H7 (cell line): ENCODE measurements at places on chromosomes 6 and 20.

DNA sequence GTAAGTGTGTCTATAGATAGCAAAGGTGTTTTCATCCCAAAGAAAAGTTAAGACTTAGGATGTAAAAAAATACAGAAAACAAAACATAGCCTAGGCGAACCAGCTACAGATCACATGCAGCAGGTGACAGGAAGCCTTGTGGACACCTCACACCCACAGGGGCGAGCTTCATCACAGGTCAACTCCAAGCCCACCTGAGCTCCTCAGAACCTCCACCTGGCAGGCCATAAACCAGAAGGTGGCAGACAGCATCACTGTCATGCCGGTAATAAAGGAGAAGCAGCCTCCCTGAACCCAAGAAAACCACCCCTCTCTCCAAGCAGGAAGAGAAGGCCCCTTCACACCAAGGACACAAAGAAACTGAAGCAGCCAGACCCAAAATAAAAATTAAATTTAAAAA, 1.0 kb downstream of the RALGAPA2 start:
- peak; percentile 13 for DNase-seq

GRCh38 chr6:20632696-20633095, 98.4 kb downstream of the CDKAL1 start:
- DNase-seq = no peak

- peak; percentile 32 for DNase-seq
Observed at GRCh38 chr6:160030103-160030502, 61.2 kb downstream of the IGF2R start.

DNA sequence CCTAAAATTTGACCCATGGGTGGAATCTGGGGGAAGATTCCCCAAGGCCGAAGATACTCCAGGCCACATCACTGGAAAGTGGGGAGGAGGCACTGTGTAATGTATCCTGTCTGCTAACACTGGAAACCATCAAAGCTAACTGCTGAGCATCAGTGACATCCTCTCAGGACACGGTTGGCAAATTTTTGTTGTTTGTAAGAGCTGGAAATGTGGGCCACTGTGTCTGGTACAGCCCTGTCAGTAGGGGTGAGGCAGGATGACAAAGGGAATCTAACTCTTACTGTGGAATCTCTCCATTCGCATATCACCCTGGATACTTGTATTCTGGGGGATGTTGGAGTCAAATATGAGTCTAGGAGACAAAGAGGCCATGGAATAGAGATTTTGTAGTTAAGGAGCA, 17.0 kb upstream of the CLPSL2 start:
- DNase-seq = no peak

DNA sequence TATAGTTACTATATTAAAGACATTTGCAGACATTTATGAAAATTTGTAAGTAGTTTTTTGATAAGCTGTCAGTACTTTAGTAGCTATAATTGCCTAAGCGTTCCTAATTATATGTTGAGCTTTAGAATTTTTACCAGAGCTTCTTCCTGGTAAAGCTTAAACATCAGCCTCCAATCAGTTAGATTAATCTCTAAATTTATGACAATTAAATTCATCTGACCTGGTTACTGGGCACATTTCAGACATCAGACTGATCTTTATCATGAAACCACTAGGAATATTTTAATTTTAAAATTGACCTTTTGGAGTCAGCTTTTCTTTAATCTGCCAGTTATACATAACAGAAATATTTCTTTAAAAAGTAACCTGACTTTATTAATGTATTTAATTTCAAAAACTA, 23.5 kb downstream of the FIG4 start:
- no peak for DNase-seq

DNA sequence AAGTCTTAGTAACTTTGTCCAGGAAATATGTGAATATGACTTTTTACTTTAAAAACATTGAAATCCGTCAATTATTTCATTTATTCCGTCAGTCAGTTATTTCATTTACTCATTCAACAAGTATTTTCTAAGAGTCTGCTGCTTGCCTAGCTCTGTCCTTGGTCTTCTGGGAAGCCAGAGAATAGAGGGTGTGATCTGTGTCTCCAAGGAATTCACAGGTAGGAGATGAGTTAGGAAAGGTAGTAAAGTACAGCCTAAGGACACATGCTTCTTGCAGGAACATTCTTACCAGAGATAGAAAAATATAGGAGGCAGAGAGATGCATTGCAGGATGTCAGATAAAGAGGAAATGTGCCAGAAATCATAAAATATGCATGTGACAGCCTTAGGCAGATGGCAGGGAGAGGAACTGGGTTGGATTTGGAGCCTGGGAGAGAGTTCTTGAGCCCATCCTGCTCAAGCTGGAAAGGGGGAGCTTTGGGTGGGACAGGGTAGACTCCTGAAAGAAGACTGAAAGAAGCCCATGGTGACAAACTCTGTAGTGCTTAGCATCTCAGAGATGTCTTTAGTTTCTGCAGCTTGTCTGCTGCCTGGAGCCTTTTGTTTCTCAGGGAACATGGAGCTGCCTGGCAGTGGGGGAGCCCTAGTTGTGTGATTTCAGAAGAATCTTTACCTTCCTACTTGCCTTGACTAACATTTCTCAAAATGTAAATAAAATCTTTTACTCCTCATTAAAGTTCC, 3.5 kb downstream of the SH3BGRL2 start:
- DNase-seq = peak; percentile 12

- DNase-seq = no peak
Observed at GRCh38 chr6:87378947-87379346, 28.8 kb upstream of the CFAP206 start.

DNA sequence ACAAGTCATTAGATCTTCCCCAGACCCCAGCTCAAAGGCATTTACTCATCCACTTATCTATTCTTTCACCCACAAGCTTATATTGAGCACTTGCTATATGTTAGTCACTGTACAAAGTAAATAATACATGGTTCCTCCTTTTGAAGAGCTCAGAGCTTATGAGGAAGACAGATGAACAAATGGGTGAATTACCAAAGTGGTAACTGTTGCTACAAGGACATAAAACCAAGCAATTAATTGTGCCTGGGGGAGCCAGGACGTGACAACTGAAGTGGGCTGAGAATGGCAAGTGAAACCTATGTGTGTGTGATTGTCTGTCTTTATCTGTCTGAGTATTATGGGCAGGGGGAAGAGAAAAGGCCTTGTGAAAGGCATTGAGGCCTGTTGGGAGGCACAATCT, 45.6 kb upstream of the AKIRIN2 start:
- no peak for DNase-seq

DNA sequence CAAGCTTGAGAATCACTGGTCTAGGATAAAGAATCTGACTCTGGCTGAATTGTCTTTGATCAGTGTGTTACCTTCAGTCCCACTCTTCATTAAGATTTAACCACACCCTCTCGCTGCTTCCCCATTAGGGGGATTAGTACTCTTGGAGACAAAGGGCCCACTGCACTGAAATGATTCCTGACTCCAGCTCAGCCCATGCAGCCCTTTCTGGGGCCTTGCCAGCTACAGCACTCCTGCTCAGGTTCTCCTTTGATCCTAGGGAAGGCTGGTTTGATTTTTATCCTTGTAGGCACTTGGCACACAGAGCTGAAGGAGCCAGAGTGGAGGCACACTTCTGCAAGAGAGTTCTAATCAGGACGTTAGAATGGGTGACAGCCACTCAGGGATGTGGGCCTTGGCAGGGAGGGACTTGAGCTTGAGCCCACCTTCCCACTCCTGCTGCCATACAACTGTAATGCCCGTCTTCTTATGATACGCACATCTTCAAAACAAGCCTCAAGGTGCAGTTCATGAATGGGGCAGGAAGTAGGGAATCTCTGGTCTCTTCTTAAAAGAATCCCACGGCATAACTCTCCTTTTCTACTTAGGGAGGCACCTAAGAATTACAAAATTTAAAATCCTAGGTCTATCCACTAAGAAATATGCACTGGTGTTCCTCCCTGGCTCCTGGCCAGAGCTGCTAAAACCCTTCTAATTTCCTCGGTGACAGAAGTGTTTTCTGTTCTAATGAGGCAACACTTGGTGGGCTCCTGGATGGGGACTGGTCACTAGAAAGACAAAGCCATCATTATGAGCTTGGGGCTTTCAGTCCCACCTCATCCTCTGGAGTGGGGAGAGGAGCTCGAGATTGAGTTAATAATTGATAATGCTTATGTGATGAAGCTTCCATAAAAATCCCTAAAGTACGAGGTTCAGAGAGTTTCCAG, 1.5 kb upstream of the SLA2 start:
- no peak for DNase-seq

GRCh38 chr6:104813552-104813951, 46.2 kb downstream of the HACE1 start:
- no peak for DNase-seq

GRCh38 chr20:32973077-32973717, 31.0 kb downstream of the SUN5 start:
- DNase-seq = peak; percentile 2
